ENCODE measurements at places on chromosomes 7 and 10. TPM values are rescaled to one million over a fixed set of nuclear protein-coding genes. Genes with fewer than 3 reads are reported as not detected.

The CACNB2 gene
- 3.4 TPM for polyA plus RNA-seq

The IL2RA gene
- 0.68 TPM for polyA plus RNA-seq

The HOXA4 gene
- 19.8 TPM for polyA plus RNA-seq

The OR9A2 gene
- polyA plus RNA-seq: not detected

The IGF2BP3 gene
- polyA plus RNA-seq: 0.07 TPM

The FEZF1 gene
- not detected for polyA plus RNA-seq

The RFC2 gene
- 17.8 TPM for polyA plus RNA-seq

The CCDC3 gene
- 21.1 TPM for polyA plus RNA-seq

The ADAM22 gene
- polyA plus RNA-seq: 0.90 TPM

The CALHM2 gene
- polyA plus RNA-seq: 38.1 TPM

The ZNF680 gene
- 2.2 TPM for polyA plus RNA-seq

The PLA2G12B gene
- polyA plus RNA-seq: not detected

The TBX20 gene
- not detected for polyA plus RNA-seq

The RNF32 gene
- polyA plus RNA-seq: 0.71 TPM

The LIPN gene
- polyA plus RNA-seq: not detected

The NPTX2 gene
- polyA plus RNA-seq: 10.3 TPM

The PARG gene
- 4.5 TPM for polyA plus RNA-seq

The PHKG1 gene
- polyA plus RNA-seq: 5.1 TPM

The ZKSCAN5 gene
- polyA plus RNA-seq: 2.8 TPM

The OR13A1 gene
- not detected for polyA plus RNA-seq

The OR6V1 gene
- not detected for polyA plus RNA-seq

The WEE2 gene
- polyA plus RNA-seq: not detected

The SLIT1 gene
- polyA plus RNA-seq: 0.34 TPM

The FAM25A gene
- polyA plus RNA-seq: not detected

The IDI1 gene
- 49.9 TPM for polyA plus RNA-seq

The TAF3 gene
- polyA plus RNA-seq: 2.2 TPM

The CRPPA gene
- 0.49 TPM for polyA plus RNA-seq

The NFKB2 gene
- 16.1 TPM for polyA plus RNA-seq

Measured in adipose tissue (tissue), 3 donors.